Frontal cortex (tissue), 4 donors: ENCODE measurements at places on chromosomes 6 and 20. TPM values are rescaled to one million over a fixed set of nuclear protein-coding genes. Genes with fewer than 3 reads are reported as not detected.

RNGTT gene
- total RNA-seq, result 81.1 TPM

MUC22 gene
- not detected for total RNA-seq

GLP1R gene
- total RNA-seq, result 0.41 TPM

MYCT1 gene
- total RNA-seq, result 4.5 TPM
